ENCODE measurements at places on chromosomes 6 and 20.

DNA sequence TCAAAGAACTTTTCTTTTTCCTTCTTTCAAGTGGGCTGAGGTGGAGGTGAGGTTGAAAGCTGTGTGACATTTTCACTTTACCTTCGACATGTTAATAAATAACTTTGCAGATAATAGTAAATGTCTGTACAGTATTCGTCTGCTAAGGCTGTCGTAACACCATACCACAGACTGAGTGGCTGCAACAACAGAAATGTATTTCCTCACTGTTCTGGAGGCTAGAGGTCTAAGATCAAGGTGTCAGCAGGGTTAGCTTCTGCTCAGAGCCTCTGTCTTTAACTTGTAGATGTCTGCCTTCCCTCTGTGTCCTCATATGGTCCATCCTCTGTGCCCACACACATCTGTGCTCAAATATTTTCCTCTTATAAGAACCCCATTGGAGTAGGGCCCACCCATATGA is 14.9 kb downstream of the PHACTR2 start:
- DNase-seq = no peak

DNA sequence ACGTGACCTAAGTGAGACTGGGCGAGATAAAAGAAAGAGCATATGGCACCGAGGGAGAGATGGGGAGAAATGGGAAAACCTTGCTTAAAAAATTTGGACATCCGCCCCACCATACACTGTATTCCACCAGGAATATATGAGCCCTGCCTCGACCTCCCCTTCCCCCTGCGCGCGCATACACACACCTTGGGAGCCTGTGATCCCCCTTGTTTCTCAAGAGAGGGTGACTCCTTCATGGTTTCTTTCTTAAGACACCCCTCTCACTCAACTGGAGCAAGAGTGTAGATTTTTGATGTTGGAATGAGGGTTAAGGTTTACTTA is 480 bp downstream of the ABCF1 start:
- DNase-seq = no peak

GRCh38 chr6:112197636-112198035 is 56.7 kb downstream of the LAMA4 start:
- no peak for DNase-seq

GRCh38 chr6:31576897-31577578 is 1.7 kb downstream of the TNF start:
- no peak for DNase-seq

GRCh38 chr20:60518022-60518421 is 559.8 kb downstream of the CDH26 start:
- no peak for DNase-seq

DNA sequence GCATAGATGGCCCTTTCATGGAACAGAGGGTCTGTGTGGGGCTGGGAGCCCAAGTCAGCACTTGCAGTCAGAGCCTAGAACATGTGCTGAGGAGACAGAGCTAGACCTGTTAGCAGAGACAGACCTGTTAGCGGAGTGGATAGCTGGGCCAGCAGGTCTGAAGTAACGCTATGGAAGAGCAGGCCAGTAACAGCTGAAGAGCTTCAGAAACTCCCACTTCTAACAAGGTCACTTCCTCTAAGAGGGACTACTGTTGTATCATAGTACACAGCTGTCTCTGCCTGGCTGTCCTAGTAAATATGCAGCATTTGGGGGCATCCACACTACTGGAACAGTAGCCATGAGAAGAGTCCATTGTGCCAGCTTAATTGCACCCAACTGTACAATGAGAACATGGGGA is 41.2 kb upstream of the POLR1H start:
- DNase-seq = no peak

- no peak for DNase-seq
These were observed 195.0 kb upstream of the CEP162 start for GRCh38 chr6:84422380-84422968.

GRCh38 chr6:35811699-35811995 is 6.5 kb downstream of the LHFPL5 start:
- no peak for DNase-seq

DNA sequence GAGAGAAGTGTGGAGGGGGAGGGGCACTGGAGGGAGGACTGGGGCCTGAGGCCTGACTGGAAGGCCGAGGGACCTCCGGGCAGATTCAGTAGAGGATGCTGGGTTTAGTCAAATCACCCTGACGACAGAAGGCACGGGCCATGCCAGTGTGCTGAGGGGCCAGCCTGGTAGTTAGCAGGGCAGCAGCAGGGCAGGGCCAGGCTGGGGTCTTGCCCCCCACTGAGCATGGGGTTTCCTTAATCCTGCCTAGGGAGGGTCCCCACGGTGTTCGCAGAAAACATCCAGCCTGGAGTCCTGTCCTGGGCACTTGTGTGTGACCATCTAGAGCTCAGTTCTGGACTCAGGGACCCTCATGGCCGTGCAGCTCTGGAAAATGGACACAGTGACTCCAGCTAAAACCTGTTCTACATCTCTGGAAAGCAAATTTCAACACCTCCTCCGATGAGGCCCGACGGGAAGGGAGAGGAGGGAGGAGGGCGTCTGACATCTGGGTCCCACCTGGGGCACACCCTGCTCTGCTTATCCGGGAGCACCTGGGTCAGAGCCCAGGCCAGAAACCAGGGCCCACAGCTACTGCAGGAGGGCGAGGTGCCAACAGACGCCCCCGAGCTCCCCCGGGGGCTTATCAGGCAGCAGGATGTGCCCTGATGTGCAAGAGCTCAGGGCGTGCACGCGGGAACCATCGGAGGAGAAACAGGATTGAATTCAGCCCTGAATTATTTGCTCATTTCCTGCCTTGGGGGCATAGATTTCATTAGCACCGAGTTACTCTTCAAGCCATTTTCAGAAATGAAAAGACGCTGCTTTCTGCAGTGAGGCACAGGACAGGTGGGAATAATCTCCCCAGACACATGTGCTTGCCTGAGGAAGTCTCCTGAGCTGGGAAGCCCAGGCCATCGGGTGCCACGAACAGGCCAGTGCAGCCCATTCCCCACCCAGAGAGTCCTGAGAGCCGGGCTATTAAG is 78.0 kb upstream of the MPC1 start:
- DNase-seq = no peak

- DNase-seq = no peak
These were observed 158.3 kb downstream of the OPRM1 start for GRCh38 chr6:154197196-154197860.

DNA sequence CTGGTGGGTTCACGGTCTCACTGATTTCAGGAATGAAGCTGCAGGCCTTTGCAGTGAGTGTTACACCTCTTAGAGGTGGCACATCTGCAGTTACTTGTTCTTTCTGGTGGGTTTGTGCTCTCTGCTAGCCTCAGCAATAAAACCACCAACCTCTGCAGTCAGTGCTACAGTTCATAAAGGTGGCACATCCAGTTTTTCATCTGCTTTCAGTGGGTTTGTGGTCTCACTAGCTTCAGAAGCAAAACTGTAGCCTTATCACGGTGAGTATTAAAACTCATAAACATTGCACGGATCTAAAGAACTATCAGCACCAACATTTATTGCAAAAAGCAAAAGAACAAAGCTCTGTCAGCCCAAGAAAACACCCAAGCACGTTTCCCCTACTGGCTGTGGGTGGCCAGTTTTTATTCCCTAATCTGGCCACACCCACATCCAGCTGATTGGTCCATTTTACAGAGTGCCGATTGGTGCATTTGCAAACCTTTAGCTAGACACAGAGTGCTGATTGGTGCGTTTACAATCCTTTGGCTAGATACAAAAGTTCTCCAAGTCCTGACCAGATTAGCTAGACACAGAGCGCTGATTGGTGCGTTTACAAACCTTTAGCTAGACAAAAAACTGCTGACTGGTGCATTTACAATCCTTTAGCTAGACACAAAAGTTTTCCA is 3.4 kb upstream of the TMEM14C start:
- no peak for DNase-seq

- DNase-seq = no peak
These were observed 11.3 kb downstream of the PTGIS start for GRCh38 chr20:49556621-49557020.

GRCh38 chr6:134662077-134662700 is 287.7 kb downstream of the ALDH8A1 start:
- no peak for DNase-seq

GRCh38 chr20:5971203-5971602 is 20.8 kb downstream of the MCM8 start:
- DNase-seq = no peak

- DNase-seq = no peak
These were observed 26.5 kb downstream of the BCKDHB start for GRCh38 chr6:80133020-80133419.

DNA sequence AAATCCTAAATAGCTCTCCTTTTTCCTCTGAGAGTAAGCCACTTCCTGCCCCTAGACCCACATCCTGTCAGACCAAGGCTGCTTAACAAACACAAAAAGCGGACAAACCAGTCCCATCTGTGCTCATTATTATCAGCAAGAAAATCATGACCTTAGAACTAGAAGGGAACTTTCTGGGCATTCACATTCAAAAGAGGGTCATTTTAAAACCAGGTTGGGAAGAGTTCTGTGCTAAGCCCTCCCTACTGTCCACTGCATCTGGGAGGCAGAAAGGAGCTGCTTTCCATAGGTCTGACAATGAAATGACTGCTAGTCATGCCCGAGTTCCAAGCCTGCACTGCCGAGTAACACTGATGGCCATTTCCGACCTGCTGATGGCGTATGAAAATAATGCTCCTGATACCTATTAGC is 15.4 kb downstream of the EZR start:
- no peak for DNase-seq

DNA sequence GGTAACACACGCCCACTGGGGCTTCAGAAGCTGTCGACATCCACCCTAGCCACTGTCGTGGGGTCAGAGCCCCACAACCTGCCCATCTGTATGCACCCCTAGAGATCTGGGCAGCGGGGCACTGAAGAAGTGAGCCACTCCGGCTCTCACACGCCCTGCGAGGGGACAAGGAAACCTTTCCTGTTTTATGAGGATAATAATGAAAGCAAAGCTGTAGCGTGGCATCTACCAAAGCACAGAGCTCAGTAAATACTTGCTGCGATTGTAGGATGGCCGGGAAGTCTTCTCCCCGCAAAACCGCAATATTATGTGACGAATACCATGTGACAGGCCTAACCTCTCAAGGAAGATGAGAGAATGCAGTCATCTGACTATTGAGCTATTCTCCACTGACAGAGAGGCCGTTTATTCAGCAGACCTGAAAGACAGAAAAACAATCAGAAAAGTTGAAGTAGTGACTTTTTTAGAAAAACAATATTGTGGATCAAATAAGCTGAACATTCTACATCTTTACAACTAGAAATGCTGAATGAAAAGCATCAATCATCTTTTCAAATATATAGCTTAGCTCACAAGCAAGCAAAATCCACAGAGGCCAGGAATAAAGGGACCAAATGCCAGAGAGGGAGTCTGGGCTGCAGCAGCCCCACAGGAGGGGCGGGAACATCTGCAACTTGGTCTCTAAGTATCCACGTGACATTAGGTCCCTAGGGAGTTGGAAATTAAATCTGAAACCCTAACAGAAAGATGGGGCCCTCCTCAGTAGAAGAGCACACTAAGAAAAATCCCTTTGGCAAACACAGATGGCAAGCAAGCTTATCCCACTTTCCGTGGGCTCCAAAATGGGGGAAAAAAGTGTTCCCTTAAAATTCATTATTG is 207.8 kb downstream of the TTLL2 start:
- no peak for DNase-seq

DNA sequence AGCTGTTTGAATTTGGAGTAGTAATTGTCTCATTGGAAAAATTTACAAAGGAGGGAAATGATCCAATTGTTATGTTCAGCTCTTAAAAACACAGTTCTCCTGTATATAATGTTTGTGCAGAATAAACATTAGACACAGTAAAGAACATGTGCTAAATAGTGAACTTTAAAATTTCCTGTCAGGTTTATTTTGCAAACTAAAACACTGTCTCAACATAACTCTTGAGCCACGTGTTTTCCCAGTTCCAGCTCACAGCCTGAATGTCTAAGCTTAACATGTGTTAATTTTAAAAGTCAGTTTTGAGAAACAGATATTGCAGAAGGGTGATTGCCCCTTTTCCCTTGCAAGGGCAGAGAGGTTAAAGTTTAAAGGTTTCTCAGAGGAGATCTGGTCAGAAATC is 20.6 kb downstream of the EPHA7 start:
- no peak for DNase-seq

DNA sequence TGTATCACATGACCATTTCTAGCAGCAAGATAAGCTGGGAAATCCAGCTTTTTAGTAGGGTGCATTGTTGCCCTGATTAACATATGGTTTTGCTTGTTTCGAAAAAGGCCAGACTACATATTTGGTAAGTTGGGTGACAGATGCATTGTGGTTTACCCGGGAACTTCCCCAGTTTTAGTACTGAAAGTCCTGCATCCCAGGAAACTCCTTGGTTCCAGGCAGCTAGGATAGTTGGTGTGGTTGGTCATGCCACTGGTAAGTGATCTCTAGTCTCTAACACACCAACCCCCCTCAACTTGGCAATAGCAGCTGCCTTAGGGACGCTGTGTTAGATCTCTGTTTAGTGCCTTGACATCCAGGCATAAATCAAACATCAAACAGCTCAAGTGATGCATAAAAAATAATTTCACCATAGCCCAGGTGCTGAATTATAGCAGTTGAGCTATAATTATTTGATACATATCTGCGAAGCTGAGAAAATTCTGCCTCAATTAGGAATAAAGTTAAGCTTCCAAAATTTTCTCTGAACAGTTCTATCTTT is 216.5 kb downstream of the TFAP2C start:
- DNase-seq = no peak

GRCh38 chr20:38770546-38770945 is 22.3 kb downstream of the ACTR5 start:
- no peak for DNase-seq

DNA sequence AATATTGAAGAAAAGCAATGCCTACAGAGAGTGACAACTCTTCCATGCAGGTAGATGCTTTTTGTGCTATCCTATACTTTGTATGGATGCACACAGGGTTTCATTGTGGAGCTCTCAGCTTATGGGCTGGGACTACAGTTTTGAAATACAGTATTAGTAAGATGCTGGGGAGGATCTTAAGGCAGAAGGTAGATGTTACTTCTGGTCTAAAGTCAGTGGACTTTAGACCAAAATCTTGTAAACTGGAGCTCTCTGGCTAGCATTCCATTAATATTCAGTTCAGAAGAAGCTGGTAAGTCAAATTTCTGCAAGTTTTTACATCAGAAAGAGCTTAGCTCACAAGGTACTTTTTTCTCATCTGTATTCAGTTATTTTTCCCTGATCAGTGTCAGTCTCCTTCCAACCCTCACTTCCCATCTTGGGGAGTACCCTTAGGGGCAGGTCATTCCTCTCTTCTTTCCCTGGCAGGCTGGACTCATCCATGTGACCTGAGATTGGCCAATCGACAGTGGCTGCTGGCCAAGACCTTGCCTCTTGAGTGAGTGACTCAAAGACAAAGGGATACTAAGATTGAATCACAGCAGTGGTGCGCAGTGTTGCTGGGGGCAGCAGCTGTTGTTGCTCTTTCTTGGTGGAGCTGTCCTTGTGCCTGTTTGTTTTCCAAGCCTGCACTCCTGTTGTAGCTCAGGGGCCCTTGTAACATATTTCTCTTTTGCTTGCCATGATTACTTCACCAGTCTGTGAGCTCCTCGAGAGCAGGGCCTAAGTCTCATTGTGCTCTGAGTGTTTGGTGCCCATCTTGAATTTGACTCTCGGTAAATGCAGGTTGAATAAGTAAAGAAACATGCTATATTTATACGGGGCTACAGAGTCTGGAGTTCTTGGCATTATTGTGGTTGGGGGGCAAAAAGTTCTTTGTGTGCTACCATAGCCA is 2.8 kb upstream of the PHF20 start:
- no peak for DNase-seq

Data from cortex of kidney (tissue), 1 donor.